ENCODE measurements at places on chromosomes 5 and 9. TPM values are rescaled to one million over a fixed set of nuclear protein-coding genes. Genes with fewer than 3 reads are reported as not detected.

ZCCHC10 gene
- 40.0 TPM for total RNA-seq

SPINK6 gene
- not detected for total RNA-seq

ZNF300 gene
- total RNA-seq, result 8.0 TPM

SH3TC2 gene
- total RNA-seq, result 1.9 TPM

TMEM171 gene
- not detected for total RNA-seq

IFNA2 gene
- not detected for total RNA-seq

KIF20A gene
- total RNA-seq, result 1.1 TPM

DNAJC25 gene
- total RNA-seq, result 10.2 TPM

SPINK13 gene
- not detected for total RNA-seq

LCN10 gene
- 9.4 TPM for total RNA-seq

PDLIM4 gene
- total RNA-seq, result 50.6 TPM

ACSL6 gene
- total RNA-seq, result 1.6 TPM

WNT8A gene
- not detected for total RNA-seq

CCDC171 gene
- total RNA-seq, result 6.4 TPM

ZNF484 gene
- 13.9 TPM for total RNA-seq

FGF1 gene
- 11.4 TPM for total RNA-seq

ANKRD31 gene
- not detected for total RNA-seq

DRD1 gene
- total RNA-seq, result 0.99 TPM

NME5 gene
- total RNA-seq, result 3.8 TPM

FAXDC2 gene
- total RNA-seq, result 70.5 TPM

GRIN3A gene
- total RNA-seq, result not detected

ANKRD34B gene
- not detected for total RNA-seq

IL17B gene
- total RNA-seq, result 7.1 TPM

WHRN gene
- total RNA-seq, result 5.1 TPM

AIF1L gene
- 21.9 TPM for total RNA-seq

GZMA gene
- total RNA-seq, result 1.6 TPM

WDR38 gene
- not detected for total RNA-seq

SLC1A3 gene
- total RNA-seq, result 44.7 TPM

SH2D3C gene
- total RNA-seq, result 13.1 TPM

FGF10 gene
- 6.0 TPM for total RNA-seq

GADD45G gene
- 19.3 TPM for total RNA-seq

COL5A1 gene
- 127 TPM for total RNA-seq

TLX3 gene
- not detected for total RNA-seq

CKMT2 gene
- 16.8 TPM for total RNA-seq

OLFM1 gene
- 24.5 TPM for total RNA-seq

KCNV2 gene
- not detected for total RNA-seq

ALDH1A1 gene
- 101 TPM for total RNA-seq

Measured in thoracic aorta (tissue), 2 donors.